ENCODE measurements at places on chromosomes 5 and 9. TPM values are rescaled to one million over a fixed set of nuclear protein-coding genes. Genes with fewer than 3 reads are reported as not detected.
A peak's percentile ranks its signal among the peaks of the same experiment; 100 is the strongest.

SLC4A9 gene
- total RNA-seq = not detected

DNA sequence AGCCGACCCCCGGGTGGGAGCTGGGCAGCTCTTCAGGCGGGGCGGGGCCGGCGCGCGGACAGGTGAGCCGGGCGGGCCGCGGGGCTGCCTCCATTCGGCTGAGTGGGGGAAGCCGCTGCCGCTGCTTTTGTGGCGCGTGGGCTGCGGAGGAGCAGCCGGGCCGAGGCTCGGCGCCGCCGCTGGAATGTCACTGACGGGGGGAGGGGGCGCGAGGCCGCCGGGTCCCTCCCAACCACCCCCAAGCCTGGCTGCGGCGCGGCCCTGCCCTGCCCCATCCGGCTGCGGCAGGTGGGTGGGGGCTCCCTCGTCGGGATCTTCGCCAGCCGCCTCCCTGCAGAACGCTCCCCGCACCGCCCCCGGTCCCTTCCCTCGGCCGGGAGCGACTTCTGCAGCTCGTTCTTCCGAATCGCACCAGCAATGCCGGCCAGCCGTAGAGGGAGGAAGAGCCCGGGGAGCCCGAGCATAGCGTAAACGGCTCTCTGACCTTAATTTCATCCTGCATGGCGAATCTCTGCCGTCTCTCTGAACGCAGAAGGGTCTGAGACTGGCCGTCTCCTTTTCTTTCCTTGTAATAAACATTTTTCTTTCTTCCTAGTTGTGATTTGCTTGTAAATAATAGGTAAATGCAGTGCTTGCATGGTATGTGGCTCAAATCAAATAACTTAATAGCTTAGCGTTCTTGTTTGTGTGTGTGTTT, 505 bp downstream of the SPTAN1 start:
- peak; percentile 92 for DNase-seq

DNA sequence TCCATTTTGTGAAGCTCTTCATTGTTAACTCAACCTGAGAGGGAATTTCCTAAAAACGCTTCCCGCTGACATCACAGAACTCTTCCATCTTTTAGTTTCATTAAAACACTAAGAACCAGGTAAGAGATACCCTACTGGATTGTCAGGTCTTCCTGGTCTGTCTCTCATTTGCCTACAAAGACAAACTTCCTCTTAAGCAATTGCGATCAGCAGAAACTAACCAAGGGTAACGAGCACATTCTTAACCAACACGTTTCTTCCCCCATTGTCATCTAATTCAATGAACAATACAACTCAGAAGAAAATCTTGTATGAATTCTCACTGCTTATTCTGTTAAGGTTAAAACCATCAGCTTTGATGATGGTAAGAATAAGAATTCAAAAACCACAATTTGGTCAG, 6.6 kb downstream of the FBXW11 start:
- DNase-seq = no peak

DNA sequence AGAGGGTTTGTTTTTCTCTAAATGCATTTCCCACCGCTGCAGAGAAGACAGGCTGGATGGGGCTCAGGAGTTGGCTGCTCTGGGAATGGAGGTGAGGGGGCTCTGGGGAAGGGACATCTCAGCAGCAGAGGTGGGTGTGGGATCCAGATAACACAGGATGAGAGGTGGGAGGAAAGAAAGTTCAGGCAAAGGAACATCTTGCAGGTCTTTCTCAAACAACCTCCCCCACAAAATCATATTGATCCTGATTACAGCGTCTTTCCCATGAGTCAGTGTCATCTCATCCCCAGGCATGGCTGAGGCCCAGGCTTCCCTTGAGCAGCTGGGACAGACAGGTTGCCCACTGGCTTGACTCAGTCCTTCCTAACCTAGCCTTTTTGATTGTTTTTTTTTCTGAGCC, 11.3 kb upstream of the ACSL6 start:
- DNase-seq = no peak

All from spleen (tissue), 13 donors.